NCI-H748 treated with DMSO at 0.1 percent for 48 hours (cell line): ENCODE measurements at places on chromosomes 2 and 18.

- DNase-seq, result no peak
Observed at GRCh38 chr2:75284345-75284744, 85.0 kb upstream of the TACR1 start.

DNA sequence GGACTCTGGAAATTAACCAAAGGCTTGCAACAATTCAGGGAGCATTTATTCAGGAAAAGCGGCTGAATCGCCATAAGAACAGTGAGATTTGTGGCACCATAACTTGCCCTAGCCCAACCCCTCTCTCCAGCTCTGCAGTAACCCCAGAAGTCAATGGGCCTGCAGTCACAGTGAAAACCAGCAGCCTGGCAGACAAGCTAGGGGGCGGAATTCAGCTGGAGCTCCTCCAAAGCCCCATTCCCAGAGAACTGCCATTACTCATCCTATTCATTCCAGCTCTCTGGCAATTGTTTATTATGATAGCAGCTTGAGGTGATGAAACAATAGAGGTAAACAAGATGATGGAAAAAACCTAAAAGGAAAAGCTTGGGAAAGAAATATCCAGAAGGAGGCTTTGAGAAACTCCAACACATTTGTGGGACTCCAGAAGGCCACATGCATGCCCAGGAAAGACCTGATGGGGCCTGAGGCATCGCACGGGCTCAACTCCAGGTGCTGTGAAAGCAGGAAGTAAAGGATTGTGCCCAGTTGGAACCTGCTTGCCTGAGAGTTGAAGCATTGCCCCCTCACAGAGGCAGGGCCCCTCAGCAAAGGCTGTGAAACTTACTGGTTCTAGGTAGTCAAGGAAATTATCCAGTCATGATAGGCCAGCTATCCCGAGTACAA lies 126.7 kb downstream of the TWIST2 start:
- DNase-seq, result no peak

DNA sequence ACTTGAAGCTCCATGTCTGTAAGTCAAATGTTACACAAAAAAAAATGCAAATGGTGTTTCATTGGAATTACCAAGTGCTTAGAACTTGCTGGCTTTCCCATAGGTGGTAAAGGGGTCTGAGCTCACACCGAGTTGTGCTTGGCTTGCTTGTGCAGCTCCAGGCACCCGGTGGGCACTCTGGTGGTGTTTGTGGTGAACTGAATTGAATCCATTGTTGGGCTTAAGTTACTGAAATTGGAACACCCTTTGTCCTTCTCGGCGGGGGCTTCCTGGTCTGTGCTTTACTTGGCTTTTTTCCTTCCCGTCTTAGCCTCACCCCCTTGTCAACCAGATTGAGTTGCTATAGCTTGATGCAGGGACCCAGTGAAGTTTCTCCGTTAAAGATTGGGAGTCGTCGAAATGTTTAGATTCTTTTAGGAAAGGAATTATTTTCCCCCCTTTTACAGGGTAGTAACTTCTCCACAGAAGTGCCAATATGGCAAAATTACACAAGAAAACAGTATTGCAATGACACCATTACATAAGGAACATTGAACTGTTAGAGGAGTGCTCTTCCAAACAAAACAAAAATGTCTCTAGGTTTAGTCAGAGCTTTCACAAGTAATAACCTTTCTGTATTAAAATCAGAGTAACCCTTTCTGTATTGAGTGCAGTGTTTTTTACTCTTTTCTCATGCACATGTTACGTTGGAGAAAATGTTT lies 97.9 kb upstream of the IL1R2 start:
- no peak for DNase-seq

DNA sequence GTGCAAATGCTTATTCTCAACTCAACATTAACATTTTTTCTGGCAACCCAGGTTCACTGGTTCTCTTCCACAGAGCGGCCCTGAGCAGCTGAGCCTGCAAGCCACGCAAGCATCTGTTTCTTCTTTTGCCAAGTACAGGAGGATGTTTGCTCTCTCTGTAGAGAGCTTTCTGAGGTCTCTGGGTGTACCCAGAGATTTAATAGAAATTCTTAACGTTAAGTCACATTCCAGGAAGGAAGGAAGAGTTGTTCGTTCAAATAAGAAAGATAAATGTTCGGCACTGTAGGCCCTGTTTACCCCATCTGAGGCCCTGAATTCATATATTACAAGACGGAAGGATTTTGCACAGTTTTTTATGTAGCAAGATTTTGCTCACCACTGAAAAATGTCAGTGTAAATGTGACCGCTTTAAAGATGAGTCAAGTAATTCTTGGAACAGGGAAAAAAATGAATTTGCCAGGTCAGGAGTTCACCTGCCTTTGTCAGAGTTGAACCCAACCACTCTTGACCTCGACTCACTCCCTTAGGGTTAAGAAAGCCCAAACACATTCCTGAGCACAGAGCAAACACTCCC lies 30.1 kb downstream of the KCTD18 start:
- no peak for DNase-seq

DNA sequence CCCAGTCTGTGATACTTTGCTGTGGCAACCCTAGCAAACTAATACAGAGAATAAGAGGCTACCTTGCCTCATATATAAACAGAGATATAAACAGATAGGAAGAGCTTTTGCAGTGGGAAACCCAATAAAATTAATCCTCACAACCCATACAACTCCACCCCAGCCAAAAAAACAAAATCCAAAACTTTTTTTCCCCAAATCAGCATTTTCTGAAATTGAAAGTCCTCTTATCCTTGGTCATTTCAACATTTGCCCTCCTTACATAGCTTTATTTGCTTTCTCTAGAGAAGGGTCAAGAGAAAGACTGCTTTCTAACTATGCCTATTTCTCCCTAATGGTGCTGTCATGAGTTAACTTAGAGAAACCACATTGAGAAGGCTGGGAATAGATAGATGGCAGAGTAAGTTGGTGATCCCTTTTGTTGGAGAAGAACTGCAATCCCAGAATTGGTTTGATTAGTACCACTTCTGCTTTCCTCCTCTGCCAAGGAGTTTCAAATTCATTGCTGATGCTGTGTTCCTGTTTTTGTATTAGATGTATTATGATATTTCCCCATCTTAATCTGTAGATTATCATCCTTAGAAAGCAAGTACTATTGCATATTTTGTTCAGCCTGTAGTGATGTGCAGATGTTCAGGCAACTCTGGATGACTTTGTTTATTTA lies 76.5 kb upstream of the B3GNT2 start:
- no peak for DNase-seq

GRCh38 chr2:38260469-38260868 lies 116.6 kb downstream of the ATL2 start:
- no peak for DNase-seq

DNA sequence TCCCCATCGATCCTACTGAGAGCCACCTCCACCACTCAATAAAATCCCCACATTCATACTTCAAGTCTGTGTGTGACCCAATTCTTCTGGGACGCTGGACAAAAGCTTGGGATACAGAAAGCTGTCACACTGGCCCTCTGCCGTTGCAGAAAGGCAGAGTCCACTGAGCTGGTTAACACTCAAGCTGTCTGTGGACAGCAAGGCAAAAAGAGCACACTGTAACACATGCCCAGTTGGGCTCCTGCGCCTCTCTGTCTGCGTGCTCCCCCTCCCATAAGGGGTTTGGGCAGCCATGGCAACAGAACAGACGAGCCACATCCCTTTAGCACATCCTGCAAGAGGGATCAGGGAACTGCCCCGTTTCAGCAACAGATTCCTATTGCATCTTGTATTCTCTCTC lies 106.9 kb upstream of the RGPD4 start:
- DNase-seq, result peak; percentile 26

GRCh38 chr2:211435331-211435730 lies 878.9 kb downstream of the CPS1 start:
- no peak for DNase-seq

DNA sequence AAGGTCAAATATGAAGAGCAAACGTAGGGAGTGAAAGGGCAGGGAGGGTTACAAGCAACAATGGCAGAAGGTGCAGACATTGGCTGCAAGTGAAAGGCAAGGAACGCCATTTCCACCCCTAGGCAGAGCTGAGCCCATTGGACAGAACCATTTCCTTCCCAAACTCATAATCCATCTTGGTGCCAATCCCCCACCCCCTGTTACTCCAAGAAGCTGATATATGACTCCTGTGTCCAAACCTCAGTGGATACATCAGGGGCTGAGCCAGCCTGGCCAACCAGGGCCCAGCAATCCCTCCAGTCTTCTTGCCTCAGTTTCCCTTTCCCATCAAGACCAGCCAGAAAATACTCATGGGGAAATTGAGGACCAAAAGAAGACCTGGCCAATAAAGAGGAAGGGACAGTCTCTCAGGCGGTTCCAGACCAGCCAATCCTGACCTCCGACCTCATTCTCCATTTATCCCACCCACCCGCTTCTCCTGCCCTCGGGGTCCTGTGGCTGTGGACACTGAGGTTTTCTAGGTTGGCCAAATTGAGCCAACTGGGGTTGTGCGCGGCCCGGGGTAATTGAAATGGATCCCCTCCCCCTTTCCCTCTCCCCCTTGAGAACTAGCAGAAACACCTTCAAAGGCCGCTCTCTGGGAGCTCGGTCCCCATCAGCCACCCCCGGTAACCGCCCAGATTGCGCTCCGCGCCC lies 24.8 kb downstream of the TNS1 start:
- no peak for DNase-seq

- DNase-seq, result no peak
Observed at GRCh38 chr2:218043701-218044109, 25.3 kb upstream of the RUFY4 start.

DNA sequence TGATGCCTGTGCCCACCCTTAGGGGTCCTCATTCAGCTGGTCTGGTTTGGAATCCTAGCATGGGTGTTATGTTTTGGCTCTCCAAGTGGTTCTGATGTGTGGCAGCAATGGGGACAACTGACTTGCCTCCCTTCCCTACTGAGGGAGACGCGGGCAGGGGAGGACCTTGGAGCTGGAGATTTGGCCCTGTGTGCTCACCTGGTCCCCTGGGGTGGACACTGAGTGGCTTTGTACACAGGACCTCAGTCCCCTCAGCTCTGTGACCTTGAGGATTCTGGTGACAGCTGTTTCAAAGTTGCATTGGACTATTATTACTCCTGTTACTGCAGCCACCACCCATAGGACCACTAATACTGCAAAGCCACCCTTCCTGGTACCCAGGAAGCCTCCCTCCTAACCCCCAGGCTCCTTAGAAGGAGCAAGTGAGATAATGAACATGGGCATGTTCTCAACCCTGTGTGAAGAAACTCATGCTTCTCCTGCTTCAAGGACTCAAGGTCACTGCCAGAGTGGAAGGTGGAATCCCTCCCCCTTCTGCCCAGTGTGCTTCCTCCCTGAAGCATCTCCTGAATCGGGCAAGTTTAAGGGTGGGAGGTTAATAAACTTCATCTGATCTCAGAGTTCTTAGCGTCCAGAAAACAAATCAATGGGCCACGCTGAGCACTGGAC lies 26.5 kb downstream of the TMEM182 start:
- no peak for DNase-seq

DNA sequence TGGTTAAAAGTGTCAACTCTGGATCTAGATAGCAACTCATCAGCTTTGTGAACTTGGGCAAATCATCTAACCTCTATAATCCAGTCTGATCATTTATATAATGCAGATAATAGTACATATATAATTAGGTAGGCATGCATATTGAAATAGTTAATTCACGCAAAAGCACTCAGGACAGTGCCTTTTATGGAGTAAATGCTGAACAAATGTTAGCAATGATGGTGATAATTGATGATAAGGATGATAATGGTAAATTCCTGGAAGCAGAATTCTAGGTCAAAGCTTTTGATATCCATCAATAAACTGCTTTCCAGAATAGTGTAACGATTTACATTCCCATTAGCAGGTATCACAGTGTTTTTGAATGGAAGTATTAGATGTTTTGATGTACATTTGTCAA lies 59.7 kb upstream of the CYP26B1 start:
- no peak for DNase-seq

- DNase-seq, result no peak
Observed at GRCh38 chr2:6495466-6495865, 370.2 kb downstream of the CMPK2 start.

DNA sequence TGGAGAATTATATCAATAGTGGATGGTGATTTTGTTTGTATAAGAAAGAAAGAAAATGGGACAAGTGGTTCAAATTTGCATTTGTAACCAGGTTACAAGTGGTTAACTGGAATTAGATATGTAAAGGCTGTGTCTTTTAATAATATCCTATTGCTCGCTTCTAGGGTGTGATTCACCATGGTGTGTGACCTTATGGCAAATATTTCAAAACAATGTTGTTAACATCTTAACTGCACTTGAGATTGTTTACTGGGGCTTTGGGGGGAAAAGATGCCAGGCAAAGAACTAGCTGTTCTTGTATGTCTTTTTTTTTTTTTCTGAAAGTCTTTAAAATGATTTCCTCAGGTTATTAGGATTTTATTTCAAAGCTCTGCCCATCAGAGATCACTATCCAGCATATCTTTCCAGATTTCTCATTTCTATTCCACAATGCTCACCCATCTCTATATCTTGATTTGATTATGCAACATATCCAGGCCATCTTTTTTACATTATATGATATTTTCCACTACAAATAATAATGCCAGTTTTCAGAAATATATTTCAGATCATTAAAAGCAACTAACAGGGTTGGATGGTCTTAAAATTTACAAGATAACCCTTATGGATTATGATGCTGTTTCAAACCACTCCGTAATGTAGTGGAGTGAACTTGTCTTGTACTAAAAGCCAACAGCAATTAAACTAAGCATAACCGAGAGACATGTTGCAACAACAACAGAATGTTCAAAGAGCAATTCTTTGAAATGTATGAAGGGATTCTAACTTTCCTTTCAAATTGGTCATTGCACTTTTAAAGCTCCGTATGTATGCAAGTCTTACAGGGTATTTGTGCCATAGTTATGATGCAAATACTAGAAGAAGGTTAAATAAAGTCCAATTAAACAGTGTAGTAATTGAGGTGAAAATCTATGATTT lies 341.5 kb upstream of the ETAA1 start:
- DNase-seq, result peak; percentile 4

- peak; percentile 69 for DNase-seq
Observed at GRCh38 chr2:201781557-201782051, 871 bp upstream of the ALS2 start.

- DNase-seq, result no peak
Observed at GRCh38 chr2:176784633-176785200, 427.9 kb upstream of the HNRNPA3 start.

GRCh38 chr18:12409469-12409868 lies 1.7 kb downstream of the PRELID3A start:
- no peak for DNase-seq

GRCh38 chr2:164754157-164755093 lies 87.2 kb downstream of the COBLL1 start:
- DNase-seq, result no peak

DNA sequence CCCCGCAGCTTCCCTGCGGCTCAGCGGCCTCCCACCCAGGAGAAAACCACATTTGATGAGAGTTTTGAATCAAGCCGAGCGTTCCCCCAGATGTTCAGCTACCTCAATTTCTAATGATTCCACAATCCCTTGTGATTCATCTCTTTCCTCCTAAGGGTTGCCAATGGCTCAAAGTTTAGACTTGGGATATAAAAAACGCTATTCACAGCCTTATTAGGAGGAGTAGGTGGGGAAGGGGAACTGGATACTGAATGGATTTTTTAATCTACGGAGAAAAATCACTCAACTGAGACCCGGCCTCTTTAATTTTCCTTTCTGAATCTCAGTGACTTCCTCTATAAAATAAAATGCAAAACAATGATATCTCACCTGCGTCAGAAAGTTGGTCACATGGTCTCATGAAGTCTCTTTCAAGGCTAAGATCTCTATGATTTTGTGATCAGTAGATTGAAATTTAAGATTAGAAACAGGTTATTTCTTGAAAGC lies 192.6 kb upstream of the TCF4 start:
- no peak for DNase-seq

GRCh38 chr2:151071906-151072305 lies 189.8 kb downstream of the RBM43 start:
- DNase-seq, result no peak

GRCh38 chr2:172698041-172698863 lies 37.4 kb upstream of the RAPGEF4 start:
- no peak for DNase-seq
